ENCODE measurements at places on chromosomes 5 and 9.

DNA sequence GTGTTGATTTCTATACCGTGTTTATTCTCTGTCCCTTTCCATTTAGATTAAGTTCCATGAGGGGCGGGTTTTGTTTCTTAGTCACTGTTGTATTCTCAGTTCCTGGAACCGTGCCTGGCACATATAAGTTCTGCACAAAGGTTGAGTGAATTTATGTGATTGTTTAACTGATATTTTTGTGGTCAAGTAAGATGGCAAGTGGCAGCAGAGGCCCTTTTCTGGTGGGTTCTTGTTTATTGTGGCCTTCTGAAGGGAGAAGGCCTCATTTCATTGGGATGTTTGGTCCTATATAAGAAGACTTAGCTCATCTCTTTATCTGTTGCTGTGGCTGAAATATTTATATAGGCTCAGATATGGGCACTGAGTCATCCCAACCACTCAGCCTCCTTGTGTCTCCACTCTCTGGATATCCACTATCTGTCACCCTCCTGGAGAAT lies 262.5 kb downstream of the PSAT1 start:
- DNase-seq = no peak

DNA sequence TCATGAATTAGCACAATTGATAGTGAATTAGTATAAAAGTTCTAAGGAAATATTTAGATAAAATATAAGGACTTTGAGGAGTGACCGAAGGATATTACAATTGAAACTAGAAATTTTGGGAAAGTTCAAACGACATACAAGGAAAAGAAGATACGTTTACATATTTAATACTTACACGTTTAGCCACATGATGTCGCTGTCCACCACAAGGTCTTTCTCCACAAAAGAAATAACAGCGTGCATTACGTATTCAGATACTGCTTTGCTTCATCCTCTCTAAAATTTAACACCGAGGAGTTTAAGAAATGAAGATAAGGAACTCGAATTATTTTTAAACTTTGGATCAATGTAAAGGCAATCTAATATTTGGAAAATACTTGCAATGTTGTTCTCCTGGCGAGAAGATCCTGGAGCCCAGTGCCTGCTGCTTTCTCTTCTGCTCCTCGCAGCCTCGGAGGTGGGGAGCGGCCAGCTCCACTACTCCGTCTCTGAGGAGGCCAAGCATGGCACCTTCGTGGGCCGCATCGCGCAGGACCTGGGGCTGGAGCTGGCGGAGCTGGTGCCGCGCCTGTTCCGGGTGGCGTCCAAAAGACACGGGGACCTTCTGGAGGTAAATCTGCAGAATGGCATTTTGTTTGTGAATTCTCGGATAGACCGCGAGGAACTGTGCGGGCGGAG lies at the start of gene PCDHA3:
TSS of gene PCDHA3 (plus strand) at position 242 of the 678 bp plus-strand sequence.
- no peak for DNase-seq

- no peak for DNase-seq
Observed at GRCh38 chr9:134683714-134684374, 42.2 kb downstream of the COL5A1 start.

- no peak for DNase-seq
Observed at GRCh38 chr9:14323083-14323971, 9.4 kb upstream of the NFIB start.

DNA sequence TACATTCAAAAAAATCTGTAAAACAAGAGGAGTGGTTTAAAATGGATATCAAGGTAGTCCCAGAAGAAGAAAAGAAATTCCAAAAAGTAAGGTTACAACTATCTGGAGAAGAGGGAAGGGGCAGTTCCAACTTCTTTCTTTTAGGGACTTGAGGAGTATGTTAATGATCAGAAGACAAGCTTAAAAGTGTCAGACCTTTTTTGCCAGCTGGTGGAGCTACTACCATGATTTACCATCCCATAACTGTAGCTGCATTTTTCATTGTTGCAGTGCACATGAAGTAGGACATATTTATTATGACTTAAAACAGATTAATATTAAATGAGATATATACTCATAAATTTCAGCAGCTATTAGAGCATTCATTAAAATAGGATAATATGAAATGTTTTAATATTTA lies 158.5 kb upstream of the RGS7BP start:
- no peak for DNase-seq

- DNase-seq = no peak
Observed at GRCh38 chr5:3412146-3412545, 183.5 kb upstream of the IRX1 start.

- DNase-seq = no peak
Observed at GRCh38 chr9:90933468-90933867, 131.8 kb downstream of the SYK start.
